Astrocyte (in vitro differentiated cells and primary cell): ENCODE measurements at places on chromosomes 5 and 9. TPM values are rescaled to one million over a fixed set of nuclear protein-coding genes. Genes with fewer than 3 reads are reported as not detected.

- H3K4me3 ChIP-seq, result no peak overlapping the region
- no peak overlapping the region for H3K27ac ChIP-seq
- H3K36me3 ChIP-seq, result no peaks in the 10 kb centered on the region
- no peak for DNase-seq
- no peaks in the 10 kb centered on the region for H3K4me1 ChIP-seq
Measured at GRCh38 chr5:119032656-119033055, 38.2 kb upstream of the DMXL1 start.

- DNase-seq, result no peak
- H3K4me3 ChIP-seq, result no peak overlapping the region
- H3K36me3 ChIP-seq, result no peaks in the 10 kb centered on the region
- H3K27me3 ChIP-seq, result no peaks in the 10 kb centered on the region
- no peak overlapping the region for H3K27ac ChIP-seq
Measured at GRCh38 chr5:60143942-60144549, 250.5 kb upstream of the PDE4D start.

- no peaks in the 10 kb centered on the region for H3K4me1 ChIP-seq
- no peak overlapping the region for H3K4me3 ChIP-seq
- H3K27ac ChIP-seq, result no peak overlapping the region
- no peaks in the 10 kb centered on the region for H3K27me3 ChIP-seq
Measured at GRCh38 chr9:82498541-82499317, 510.2 kb downstream of the SPATA31D1 start.

GRCh38 chr9:112104901-112105300 lies 70.2 kb downstream of the SUSD1 start:
- H3K4me1 ChIP-seq, result no peaks in the 10 kb centered on the region
- no peak for DNase-seq
- no peak overlapping the region for H3K27ac ChIP-seq

- no peak overlapping the region for H3K27ac ChIP-seq
- H3K36me3 ChIP-seq, result no peaks in the 10 kb centered on the region
- peaks cover 26% of the 10 kb centered on the region for H3K4me1 ChIP-seq
- DNase-seq, result no peak
- no peak overlapping the region for H3K4me3 ChIP-seq
Measured at GRCh38 chr5:139705655-139706587, 57.8 kb downstream of the CXXC5 start.

DNA sequence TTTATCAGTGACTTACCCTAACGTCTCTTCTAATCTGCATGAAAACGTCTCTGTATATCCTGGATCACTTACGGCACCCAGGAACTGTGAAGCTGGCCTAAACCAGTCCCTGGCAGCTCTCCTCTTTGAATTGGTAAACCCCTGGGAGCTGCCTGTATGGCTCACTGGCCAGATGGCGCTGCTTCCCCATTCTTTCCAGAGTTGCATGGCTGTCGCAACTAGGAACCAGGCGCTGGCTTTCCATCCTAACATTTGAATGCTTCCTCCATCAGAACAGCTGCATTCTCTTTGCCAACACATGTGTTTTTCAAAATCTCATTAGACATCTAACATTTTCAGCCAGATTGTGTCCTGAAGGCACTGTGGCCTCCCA lies 8.0 kb upstream of the PCA3 start:
- no peak overlapping the region for H3K27ac ChIP-seq
- DNase-seq, result no peak
- H3K36me3 ChIP-seq, result no peaks in the 10 kb centered on the region
- H3K27me3 ChIP-seq, result no peaks in the 10 kb centered on the region
- H3K4me1 ChIP-seq, result no peaks in the 10 kb centered on the region
- H3K4me3 ChIP-seq, result no peak overlapping the region

The TAF1L gene
- 0.02 TPM in 1 of 2 replicates, not detected in the other for total RNA-seq

The TXNDC8 gene
- not detected in 2 replicates for total RNA-seq
